Stimulated activated CD8-positive, alpha-beta memory T cell treated with anti-CD3 and anti-CD28 coated beads, Interleukin-15, amount 100 ng/mL, for 1 hour (primary cell): ENCODE measurements at places on chromosomes 7 and 10.

GRCh38 chr10:44925224-44925623, 14.1 kb downstream of the TMEM72 start:
- DNase-seq = no peak

GRCh38 chr7:1920266-1920681, 250.2 kb downstream of the ELFN1 start:
- no peak for DNase-seq

DNA sequence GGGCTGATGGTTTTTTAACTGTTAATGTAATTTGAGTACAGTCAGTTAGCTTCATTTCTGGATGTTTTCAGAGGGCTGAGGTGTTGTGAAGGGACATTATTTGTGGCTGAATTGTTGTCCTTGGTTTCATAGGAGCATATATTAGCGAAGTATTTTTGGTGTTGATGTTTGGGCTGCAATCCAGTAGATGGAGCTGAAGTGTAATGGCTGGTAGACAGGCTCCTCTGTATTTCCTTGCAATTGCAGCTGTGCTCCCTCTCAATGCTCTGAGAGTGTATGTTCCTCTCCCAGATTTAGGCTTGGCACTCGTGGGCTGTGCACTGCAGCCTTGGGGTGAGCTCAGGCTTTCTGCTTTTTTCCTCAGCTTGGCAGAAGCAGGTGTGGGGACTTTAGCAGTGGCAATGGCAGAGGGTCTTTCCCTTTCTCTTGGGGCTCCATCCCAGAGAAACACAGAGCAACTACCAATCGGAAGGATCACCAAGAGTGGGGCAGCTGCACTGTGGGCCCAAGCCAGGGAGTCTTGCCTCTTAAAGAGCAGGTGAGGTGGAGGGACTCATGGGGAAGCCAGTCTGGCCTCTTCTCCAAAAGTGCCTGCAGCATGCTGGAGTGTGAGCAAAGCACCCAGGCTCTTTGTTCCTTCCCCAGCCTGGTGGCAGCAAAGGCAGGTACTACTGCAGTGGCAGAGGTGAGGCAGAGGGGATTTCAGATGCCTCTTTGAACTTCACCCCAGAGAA, 544.4 kb downstream of the SH2D4B start:
- no peak for DNase-seq

- DNase-seq = no peak
Observed at GRCh38 chr10:38007991-38008390, 2.5 kb upstream of the ZNF33A start.

- no peak for DNase-seq
Observed at GRCh38 chr7:105264707-105265106, 124.0 kb downstream of the SRPK2 start.

DNA sequence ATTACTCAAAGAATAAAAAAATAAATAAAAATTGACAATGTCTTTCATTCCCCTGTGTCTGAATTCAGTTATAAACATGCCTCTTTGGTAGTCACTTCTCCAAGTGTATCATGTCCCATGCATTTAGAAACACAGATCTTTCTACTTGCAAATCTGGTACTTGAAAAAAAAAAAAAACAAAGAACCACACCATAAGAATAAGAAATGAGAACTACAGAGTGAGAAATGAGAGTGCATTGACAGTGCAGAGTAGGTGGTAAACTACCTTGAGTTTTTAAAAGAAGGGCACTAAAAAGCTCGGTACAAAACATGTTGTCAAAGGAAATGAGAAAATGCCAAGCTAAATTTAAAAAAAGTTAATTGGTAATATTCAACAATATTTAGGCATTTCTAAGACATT, 123.0 kb downstream of the GPR85 start:
- no peak for DNase-seq

GRCh38 chr10:72250666-72251065, 23.1 kb upstream of the DDIT4 start:
- DNase-seq = no peak

GRCh38 chr10:63703740-63704345, 182.6 kb downstream of the REEP3 start:
- DNase-seq = no peak

DNA sequence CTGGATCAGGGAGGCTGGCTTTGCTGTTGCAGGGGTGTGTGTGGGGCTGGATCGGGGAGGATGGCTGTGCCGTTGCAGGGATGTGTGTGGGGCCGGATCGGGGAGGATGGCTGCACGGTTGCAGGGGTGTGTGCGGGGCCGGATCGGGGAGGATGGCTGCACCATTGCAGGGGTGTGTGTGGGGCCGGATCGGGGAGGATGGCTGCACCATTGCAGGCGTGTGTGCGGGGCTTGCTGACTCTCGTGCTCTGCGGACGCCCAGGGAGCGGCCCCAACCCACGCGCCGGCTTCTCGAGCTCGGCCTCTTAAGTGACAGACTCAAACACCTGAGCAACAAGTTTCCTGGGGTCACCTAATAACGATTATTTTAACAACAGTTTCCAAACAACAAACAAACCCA, 518.2 kb downstream of the DNAJB6 start:
- DNase-seq = no peak

DNA sequence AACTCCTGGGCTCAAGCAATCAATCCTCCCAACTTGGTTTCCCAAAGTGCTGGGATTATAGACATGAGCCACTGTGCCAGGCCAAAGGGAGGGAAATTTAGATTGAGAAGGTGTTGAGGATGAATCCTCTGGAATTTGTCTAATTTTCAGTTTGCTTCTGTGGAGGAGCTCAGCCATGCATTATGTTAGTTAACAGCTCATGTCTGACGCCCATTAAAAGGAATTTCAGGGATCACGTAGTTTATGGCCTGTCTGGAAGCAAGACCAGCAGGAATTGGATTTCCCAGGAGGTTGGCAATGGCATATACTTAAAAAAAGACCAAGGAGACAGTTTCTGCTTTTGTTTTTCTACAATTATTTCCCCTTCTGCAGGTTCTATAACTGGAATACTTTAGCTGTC, 165.7 kb downstream of the OTUD1 start:
- no peak for DNase-seq

- DNase-seq = no peak
Observed at GRCh38 chr7:151597541-151598444, 78.1 kb upstream of the RHEB start.

GRCh38 chr7:22486597-22486996, 13.4 kb downstream of the STEAP1B start:
- DNase-seq = no peak

GRCh38 chr10:111142092-111142768, 65.4 kb downstream of the ADRA2A start:
- no peak for DNase-seq

DNA sequence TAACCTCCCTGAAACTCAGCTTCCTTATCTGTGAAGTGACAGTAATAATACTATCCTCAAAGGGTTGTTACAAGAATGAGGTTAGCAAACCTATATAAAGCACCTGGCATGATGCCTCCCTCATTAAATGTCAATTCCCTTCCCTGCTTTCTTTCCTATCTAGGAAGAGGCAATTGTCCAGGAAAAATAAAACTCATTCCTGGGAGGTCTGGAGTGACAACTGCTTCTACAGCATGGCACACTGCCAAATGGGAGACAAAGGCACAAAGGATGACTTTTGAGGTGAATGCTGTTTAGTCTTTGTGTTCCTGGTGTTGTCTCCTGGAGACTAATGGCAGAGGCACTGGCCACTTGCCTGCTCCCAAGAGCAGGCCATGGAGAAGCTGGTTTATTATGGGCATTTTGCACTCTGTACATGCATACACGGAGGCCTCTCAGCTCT, 32.2 kb upstream of the PDE1C start:
- DNase-seq = no peak

DNA sequence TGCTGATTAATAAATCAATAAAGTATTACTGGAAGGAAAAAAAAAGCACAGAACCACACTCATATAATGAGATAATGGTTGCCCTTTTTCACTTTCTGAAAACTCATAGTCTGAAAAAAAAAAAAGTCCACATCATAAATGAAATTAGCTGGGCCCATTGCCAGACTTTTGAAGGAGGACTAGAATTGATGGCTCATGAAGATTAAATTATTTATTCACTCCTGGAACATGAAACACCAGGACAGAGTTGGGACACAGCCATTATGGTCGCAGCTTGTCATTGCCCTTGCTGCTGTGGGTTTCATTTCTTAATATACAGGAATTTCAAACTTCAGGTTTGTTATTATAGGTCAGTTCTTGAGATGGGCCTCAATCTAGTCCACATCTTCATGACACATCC, 91.9 kb downstream of the CNTNAP2 start:
- no peak for DNase-seq

- no peak for DNase-seq
Observed at GRCh38 chr10:27512548-27512947, 8.4 kb downstream of the RAB18 start.

DNA sequence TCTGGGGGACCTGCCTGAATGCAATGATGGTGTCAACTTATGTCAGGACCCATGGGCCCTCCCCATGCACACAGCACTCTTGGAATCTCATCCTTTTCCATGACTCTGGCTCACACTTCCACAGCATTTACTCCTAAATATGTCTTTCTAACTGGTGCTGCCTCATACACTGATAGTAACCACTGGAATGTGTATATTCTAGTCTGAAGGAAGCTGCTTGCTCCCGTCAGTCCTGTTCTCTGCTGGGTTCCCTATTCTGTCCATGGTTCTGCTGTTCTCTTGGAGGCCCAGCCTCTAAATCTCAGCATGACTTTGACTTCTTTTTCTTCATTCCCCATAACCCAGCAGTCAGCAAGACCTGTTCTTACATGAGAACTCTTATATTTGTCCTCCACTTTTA, 1055.1 kb downstream of the KCNMA1 start:
- no peak for DNase-seq

- DNase-seq = peak; percentile 17
Observed at GRCh38 chr10:130300608-130301020, 164.4 kb downstream of the GLRX3 start.

DNA sequence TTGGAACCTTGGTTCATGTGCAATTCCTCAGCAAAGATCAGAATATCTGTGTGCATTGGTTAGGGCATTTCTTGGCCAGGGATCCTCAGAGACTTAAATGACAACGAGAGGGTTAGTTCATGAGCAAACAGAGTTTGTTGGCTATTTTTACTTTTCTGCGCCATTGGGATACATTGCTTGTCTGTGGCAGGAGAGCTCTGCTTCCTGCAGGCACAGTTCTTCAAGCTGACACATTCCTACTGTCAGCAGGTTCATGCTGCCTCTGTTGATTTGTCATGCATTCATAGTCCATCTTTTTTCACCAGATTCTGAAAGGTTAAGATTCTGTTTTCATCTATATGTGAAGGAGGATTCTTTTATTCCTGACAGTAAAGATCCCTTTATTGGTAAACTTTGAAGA, 139.4 kb downstream of the TMEM178B start:
- no peak for DNase-seq

DNA sequence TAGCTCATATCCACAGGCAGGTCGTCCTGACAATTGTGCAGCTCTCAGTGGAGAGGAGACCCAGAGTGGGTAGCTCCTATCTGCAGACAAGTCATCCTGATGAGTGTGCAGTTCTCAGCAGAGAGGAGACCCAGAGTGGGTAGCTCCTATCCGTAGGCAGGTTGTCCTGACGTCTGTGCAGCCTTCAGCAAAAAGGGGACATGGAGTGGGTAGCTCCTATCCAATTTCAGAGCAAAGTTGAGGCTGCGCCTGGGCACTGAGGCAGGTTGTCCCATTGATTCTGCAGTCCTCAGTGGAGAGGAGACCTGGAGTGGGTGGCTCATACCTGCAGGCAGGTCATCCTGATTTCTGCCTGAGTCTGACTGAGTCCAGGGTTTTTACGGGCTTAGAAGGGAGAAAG, 111.8 kb downstream of the HPSE2 start:
- DNase-seq = no peak

DNA sequence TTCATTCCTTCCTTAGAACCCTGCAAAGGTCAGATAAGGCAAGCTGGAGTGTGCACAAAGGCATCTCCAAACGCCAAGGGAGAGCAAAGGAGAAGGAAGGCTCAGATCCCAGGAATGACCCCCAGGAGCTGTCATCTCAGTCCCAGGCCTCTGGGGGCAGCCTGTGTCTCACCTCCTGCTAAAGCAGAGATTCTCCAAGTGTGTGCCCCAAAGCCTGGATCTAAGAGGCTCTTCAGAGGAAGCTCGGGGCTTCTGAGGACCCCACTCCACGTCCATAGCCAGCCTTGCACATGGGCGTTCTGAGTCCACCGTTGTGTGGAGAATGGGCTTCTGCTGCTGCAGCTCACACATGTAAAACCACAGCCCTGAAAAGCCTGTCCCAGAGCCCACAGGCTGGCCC, 5.1 kb upstream of the GRID1 start:
- DNase-seq = no peak

- no peak for DNase-seq
Observed at GRCh38 chr7:25382869-25383268, 154.6 kb upstream of the NPVF start.

- no peak for DNase-seq
Observed at GRCh38 chr10:19775296-19775695, 40.9 kb upstream of the PLXDC2 start.

GRCh38 chr7:3005257-3005656, 38.4 kb downstream of the CARD11 start:
- DNase-seq = no peak

DNA sequence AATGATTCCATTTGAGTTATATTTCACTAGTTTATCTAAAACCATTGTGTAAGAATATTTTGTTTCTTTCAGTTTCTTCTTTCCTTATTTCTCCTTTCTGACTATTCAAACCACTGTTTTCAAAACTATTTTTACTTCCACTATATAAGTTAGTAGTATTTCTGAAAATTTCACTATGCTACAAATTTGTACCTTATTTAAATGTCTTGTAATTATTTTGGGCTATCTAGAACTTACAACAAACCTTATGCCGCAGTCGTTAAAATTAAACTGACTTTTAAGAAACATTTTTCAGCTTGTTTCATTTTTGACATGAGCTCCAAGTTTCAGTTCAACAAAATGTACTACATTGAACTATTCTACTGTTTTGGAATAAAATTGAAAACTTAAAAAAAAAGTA, 1.8 kb downstream of the TFEC start:
- no peak for DNase-seq

DNA sequence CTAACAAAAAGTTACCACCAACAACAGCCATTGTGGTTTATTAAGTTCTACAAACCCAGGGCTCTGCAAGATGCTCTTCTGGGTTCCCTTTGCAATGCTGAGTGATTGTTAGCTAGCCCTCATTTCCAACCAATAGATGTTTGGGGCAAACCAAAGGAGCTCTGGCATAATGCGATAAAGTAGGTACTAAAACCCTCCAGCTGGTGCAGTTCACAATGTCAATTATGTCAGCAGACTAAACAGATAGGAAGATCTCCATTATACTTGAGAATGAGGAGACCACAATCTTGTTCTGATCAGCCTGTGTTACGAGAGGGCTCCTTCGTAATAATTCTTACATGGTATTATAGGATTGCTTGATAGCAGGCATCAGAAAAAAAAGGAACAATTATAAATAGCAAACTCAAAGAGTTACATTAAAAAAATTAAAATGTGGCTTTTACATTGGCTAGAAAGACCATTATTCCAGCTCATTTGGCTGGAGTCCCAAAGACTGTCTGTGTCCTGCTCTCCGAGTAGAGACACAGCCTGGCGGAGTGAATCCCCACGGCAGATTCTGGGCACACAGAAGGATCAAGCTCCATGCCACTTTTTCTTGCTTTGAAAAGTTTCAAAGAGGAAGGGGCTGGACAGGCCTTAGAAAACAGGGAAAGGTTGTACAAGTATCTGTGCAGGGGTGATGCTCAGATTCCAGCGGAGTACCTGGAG, 93.8 kb downstream of the ZRANB1 start:
- DNase-seq = no peak

GRCh38 chr7:81573128-81573527, 196.7 kb downstream of the HGF start:
- DNase-seq = no peak
